Endodermal cell (in vitro differentiated cells): ENCODE measurements at places on chromosomes 13 and 19. TPM values are rescaled to one million over a fixed set of nuclear protein-coding genes. Genes with fewer than 3 reads are reported as not detected.

Gene KLK4
- total RNA-seq = not detected in 2 replicates

Gene BEST2
- total RNA-seq = 0.94 to 1.4 TPM (median 1.2 TPM) in 3 replicates

Gene SERPINE3
- not detected in 2 replicates for total RNA-seq

DNA sequence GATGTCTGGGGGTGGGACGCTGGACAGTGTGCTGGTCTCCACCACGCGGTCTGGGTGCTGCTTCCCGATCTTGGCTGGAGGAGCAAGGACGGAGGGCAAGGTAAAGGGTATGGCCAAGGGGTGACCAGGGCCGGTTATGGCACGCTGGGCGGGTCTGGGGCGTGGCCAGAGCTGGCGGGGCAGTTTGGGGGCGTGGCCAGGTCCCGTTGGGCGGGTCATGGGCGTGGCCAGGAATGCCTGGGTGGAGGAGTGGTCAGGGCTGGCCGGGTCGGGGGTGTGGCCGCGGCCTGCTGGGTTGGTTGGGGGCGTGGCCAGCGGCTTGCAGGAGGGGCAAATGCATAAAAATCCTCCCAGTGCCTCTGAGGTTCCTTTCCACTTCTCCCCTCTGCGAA lies 19.2 kb downstream of the GPX4 start:
- peak; percentile 97 for DNase-seq

DNA sequence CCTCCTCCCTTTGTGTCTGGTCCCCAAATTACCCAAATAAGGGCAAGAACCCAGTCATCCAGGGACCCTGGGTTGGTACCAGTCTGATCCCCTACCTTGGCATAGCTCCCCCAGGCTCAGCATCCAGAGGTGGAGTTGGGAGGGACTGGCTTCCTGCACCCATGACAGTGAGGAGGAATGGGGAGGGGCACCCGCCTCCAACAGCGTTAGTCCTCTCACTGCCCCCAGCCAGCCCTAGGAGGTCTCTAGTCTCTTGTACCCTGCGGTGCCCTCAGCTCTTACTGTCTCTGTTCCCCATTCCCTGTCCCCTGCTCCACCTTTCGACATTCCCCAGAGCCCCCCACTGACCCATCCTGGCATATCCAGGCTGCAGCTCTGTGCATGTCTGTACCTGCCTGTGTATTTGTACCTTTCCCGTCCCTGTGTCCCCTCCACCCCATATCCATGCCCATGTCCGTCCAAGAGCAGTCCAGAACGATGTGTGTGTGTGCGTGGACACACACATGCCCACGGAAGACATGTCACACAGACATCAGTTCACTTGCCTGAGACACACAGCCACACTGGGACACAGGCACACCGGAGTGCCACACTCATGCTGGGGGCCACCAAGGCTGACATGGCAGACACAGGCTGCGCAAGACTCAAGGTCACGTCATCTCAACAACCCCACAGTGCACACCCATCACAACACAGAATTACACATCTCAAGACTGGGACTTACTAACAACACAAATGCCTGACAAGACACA lies 17.8 kb downstream of the ERFL start:
- no peak for DNase-seq

Gene C19orf73
- 2.1 to 4.0 TPM (median 2.5 TPM) in 3 replicates for total RNA-seq

Gene ELF1
- total RNA-seq = 43.2 to 50.9 TPM (median 44.1 TPM) in 3 replicates

DNA sequence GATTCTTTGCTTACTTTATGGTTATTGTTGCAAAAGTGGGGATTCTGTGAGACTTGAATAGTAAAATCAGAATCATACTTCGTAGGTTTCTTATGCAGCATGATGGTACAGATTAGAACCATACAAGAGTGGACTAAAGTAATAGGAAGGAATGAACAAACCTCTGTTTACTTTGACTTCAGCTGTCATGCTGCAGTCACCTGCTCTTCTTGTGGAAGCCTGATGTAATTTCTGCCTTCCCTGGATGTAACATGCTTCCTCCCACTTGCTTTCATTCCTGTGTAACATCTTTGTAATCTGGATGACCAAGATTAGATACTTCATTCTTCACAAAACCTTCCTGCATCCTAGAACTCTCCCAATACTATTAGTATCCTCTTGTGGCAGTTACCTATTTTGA lies 235.0 kb downstream of the PCCA start:
- DNase-seq = no peak

Gene GJA3
- total RNA-seq = 0.07 and 0.16 TPM in 2 replicates

Gene CYP4F8
- total RNA-seq = not detected in 2 replicates

DNA sequence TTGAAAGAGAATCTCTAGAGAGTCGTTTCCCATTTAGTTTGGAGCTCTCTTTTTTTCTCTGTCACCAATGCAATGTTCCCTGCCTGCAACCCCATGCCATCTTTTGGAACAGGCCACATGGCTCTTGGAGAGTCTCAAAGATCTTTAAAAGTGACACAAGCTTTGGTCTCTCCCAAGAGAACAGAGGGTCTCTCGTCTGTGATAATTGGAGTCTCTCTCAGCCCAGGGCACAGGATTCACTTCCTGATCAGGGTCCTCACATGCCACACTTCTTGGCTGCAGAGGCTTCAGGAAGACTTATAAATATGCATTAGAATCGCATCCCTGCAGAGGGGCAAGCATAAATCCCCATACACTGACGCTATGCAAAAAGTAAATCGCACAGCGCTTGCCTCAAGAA lies 240.5 kb downstream of the IRS2 start:
- DNase-seq = peak; percentile 53

GRCh38 chr13:77733674-77734073 lies 36.2 kb downstream of the SLAIN1 start:
- DNase-seq = no peak

GRCh38 chr13:38641164-38641948 lies 45.5 kb upstream of the FREM2 start:
- no peak for DNase-seq

Gene PPP1R12C
- 68.1 to 98.2 TPM (median 95.7 TPM) in 3 replicates for total RNA-seq

Gene TEX29
- 0.69 to 2.0 TPM in 2 of 3 replicates, not detected in the other for total RNA-seq

GRCh38 chr13:104442536-104442935 lies 1376.3 kb upstream of the SLC10A2 start:
- DNase-seq = no peak

DNA sequence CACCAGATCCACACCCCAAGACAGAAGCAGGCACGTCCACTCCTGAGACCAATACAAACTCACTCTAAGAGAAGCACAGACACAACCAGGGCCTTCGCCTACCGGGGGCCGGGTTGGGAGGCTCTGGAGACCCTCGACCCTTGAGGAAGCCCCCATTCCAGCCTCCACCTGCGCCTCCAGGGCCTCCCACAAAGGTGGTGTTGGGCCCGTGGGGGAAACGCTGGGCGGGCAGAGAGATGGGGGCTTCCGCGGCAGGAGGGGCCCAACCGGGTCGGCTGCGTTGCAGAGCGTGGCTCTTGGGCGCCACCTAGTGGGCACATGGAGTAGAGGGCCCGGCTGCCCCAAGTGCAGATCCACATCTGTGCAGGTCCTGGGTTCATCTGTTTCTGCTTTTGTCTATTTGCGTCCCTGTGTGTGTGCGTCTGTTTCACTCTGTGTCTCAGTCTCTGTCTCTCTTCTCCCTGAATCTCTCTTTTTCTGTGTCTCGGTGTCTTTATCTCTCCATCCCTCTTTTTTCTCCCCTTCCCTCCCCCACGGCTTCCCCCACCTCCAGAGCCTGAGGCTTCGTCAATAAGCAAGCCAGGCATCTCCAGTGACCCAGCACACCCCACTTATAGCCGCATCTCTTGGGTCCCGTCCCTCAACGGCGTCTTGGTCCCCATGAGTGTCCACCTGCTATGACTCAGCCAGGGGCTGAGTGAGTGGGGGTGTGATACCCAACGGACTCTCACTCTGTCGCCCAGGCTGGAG lies 10.5 kb upstream of the TINCR start:
- peak; percentile 91 for DNase-seq

- peak; percentile 84 for DNase-seq
Observed at GRCh38 chr13:32824675-32825074, 191.5 kb upstream of the KL start.

GRCh38 chr19:47663911-47664771 lies 49.1 kb upstream of the EHD2 start:
- no peak for DNase-seq

GRCh38 chr13:20715330-20715712 lies 11.8 kb downstream of the IL17D start:
- DNase-seq = no peak

Gene PGLYRP2
- not detected in 3 replicates for total RNA-seq

Gene PLVAP
- 0.14 TPM in 1 of 2 replicates, not detected in the other for total RNA-seq

Gene FBXO17
- total RNA-seq = 19.9 and 21.2 TPM in 2 replicates

Gene PROZ
- 0.40 and 0.45 TPM in 2 replicates for total RNA-seq

- no peak for DNase-seq
Observed at GRCh38 chr13:66618702-66619101, 611.4 kb downstream of the PCDH9 start.

DNA sequence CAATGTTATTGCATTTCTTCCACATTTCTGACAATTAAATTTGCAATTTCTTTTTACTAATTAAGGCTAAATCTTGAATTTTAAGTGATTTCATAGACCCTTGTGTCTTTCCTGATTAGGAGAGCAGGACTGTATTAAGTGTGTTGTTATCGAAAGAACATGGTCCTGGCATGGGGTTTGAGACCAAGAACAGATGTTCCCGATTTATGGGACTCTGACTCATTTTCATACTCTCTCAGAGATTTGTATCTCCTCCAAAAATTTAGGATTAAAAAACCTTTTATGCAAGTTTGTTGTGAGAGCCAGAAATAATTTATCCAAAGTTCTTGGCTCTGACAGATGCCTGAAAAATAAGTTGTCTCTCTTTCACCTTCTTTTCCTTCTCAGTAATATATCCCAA lies 589.3 kb upstream of the ARGLU1 start:
- DNase-seq = no peak

Gene LGALS4
- 0.38 to 1.3 TPM (median 0.49 TPM) in 3 replicates for total RNA-seq

Gene FFAR2
- total RNA-seq = not detected in 3 replicates

Gene ZNF571
- total RNA-seq = 3.9 and 4.1 TPM in 2 replicates
